ENCODE measurements at places on chromosomes 1 and 21. TPM values are rescaled to one million over a fixed set of nuclear protein-coding genes. Genes with fewer than 3 reads are reported as not detected.

The OVAAL gene
- total RNA-seq, result not detected

DNA sequence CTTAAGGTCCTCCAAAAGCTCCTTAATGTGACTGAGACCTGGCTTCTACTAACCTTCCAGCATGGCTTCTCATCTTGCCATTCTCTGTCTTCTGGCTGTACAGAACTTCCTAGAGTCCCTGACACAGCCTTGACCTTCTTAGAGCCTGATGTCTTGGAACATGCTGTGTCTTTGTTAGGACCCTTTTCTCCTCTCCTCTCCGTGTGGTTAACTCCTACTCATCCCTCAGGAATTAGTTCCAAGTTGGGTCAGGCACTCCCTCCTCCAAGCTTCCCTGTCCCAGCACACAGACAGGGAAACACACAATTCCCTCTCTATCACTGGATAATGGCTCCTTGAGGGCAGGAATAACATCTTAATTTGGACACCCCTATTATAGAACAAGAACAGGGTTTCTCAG, 275.4 kb upstream of the USP24 start:
- no peak for DNase-seq

DNA sequence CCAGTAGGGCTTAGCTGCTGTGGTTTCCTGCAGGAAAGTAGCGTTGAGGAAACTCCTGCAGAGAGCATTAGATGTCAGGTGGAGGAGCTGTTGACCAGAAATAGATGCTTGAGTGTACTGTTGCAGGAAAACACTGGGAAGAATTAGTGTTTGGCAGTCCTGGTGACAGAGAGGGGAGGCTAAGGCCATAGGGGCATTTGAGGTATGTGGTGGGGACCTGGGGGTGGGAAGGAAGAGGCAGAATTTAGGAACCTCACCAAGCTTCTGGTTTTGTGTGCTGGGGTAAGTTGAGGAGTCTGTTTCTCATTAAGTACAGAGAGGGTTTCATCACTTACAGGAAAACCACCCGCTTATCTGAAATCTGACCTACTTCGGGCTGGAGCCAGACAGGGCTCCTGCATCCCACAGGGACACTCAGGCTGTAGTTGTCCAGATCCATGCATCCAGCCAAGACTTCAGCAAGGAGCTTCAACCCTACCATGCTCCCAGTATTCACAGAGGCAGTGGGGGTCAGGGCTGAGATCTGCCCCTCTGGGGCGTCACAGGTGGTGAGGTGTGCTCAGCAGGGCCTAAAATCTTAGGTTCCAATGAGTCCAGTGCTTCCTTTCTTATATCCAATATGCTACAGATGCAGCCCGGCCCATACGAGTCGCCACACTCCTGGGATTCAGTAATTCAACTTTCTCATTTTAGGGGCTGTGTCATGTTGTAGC, 15.1 kb downstream of the SH2D2A start:
- DNase-seq, result no peak

DNA sequence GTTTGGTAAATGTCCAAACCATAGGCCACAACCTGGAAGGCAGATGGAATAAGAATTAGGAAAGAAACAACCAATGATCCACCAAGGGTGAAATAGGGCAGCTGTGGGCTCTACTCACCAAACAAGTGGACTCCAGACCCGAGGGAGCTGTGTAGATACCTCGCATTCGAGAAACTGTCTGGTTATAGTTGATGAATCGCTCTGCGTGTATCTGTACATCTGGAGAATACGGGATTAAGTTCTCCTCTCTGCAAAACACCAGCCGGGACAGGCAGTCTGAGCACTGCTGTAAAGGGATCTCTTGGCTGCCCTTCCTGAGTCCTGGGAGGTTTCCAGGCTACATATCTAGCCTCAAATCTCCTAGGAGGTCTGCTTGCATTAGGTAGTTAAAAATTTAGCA, 9.4 kb upstream of the UBR4 start:
- no peak for DNase-seq

- DNase-seq, result no peak
Observed at GRCh38 chr21:39852021-39852721, 15.1 kb upstream of the PCP4 start.

DNA sequence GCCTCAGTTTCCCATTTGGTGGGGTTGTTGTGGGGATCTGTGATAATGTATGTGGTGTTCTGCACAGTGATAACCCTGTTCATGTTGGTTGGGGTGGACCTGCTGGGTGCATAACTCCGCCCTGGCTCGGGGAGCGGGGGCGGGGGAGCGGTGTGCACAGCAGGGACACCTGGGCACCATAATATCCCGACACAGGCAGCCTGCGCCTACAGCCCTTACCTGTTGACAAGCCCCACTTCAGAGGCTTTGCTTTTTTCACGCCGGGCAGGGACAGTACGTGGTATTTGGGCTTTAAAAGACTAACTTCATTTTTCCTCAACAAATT, 48.0 kb upstream of the ACOT11 start:
- DNase-seq, result no peak

DNA sequence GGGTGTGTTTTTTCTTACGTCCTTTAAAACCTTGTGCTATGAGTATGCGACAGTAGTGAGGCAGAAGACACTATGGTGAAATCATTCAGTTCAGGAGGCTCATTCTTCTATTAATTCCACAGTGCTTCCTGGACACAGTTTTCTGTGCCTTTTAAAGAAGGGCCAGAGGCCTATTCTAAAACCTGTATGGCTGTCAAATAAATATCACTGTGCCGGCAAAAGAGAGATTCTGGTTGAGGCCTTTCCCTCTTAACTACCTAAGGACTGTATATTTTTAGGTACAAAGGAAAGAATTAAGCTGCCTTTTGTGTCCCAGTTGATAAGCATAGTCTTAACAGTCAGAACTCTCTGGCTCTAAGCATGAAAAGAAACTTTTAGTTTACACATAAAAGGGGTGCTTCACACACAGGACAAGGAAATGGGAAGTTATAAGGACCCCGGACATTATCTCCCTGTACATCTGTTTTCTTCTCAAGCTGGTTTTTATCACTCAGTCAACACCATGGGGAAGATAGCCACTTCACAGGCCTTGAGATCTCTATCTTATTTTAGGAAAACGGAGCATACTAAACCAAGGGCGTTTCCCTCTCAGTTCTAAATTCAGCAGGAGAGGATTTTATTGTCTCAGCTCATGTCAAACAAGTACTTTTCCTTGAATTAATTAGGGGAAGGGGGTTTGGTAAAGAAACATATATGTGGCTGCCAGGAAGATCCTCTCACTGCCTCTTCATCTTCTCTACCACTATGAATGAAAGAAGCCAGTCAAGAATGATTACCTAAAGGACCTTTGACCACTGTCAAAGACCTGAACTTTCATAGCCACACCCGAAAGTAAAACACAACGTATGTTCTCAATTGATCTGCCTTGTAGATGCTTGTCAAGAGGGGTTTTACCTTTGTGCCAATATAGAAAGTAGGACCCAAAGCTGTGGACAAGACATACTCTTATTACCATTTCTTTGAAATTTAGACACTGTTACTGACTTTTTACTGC, 71.4 kb upstream of the HSPA13 start:
- DNase-seq, result no peak

DNA sequence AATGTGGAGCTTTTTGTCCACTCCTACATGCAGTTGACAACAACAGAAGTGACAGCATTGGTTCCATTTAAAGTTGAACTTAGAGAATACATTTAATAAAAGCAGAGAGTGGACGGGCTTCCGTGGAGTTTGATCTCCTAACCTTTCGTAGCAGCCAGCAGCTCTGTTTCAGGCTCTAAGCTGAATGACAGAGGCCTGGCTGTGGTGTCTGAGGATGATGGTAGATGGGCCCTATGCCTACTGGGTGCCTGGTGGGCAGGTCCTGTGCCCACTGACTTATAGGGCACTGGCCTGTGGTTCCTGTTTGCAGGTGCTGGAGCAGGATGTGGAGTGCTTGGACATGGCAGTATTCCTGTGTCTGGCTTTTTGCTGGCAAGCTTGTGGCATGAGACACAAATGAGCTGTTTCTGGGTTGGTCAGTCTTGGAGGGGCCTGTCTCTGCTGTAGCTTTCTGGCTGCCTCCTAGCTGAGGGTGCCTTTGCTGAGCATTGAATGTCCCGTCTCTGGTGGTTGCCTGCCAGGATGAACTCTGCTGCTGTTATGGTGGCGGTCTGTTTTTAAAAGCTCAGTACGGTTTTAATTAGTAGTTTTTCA, 54.6 kb downstream of the PRDM2 start:
- no peak for DNase-seq

GRCh38 chr1:191889623-191890003, 268.6 kb upstream of the RGS18 start:
- no peak for DNase-seq

- DNase-seq, result no peak
Observed at GRCh38 chr21:31576428-31576827, 83.1 kb upstream of the SOD1 start.

- no peak for DNase-seq
Observed at GRCh38 chr1:62247391-62248168, 52.9 kb downstream of the L1TD1 start.

DNA sequence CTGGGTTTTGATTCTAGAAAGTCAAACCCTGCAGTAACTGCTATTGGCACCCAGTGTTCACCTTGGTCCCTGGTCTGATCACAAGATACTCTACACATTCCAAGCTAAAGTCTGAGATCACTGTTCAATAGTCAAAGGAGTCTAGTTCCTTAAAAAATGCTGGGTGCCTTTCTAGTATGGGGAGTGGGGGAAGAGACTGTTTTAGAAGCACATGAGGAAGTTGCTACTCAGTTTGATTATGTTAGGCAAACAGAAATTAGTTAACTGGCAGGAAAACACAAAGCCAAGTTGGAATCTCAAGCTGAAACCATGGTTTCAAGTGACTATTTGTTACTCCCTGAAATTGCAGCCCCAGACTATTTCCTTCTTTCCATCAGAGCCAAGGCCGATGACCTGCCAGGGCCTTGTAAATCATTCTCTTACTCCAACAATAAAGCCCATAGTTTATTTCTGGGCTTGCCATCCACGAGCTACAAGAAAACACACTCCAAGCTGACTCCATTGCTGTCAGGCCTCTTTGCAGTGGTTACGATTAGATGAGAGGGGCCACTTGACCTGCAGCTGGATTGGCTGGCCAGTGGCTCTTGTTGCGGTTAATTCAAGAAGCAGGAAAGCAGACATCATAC, 21.1 kb upstream of the VTCN1 start:
- no peak for DNase-seq

DNA sequence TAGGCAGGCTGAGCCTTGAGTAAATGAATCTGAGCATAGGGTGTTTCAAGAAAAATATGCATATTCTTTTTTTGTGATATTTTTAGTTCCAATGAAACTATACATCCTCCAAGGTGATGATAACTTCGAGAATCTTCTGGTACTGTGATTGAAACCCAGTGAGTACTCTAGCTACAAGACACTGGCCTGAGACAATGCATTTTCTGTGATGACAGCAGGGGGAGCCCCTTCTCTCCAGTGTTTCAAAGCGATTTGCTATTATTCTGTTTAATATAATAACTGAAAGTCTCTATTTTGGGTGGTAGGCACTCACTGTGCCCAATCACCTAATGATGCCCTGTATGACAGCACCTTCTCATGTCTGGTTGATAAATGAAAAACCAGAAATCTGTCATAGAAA, 12.1 kb downstream of the IRF2BP2 start:
- DNase-seq, result no peak

The CDC73 gene
- total RNA-seq, result 26.5 TPM

All from ascending aorta (tissue), 2 donors.